CD4-positive, CD25-positive, alpha-beta regulatory T cell (primary cell): ENCODE measurements at places on chromosomes 1 and 21. TPM values are rescaled to one million over a fixed set of nuclear protein-coding genes. Genes with fewer than 3 reads are reported as not detected.

Gene SORT1
- total RNA-seq, result 0.86 TPM

Gene SERTAD4
- not detected for total RNA-seq

GRCh38 chr1:180898441-180899219 lies 14.1 kb upstream of the KIAA1614 start:
- no peak for DNase-seq

GRCh38 chr1:16262067-16262466 lies 25.1 kb upstream of the CPLANE2 start:
- no peak for DNase-seq

Gene C4BPA
- total RNA-seq, result not detected

DNA sequence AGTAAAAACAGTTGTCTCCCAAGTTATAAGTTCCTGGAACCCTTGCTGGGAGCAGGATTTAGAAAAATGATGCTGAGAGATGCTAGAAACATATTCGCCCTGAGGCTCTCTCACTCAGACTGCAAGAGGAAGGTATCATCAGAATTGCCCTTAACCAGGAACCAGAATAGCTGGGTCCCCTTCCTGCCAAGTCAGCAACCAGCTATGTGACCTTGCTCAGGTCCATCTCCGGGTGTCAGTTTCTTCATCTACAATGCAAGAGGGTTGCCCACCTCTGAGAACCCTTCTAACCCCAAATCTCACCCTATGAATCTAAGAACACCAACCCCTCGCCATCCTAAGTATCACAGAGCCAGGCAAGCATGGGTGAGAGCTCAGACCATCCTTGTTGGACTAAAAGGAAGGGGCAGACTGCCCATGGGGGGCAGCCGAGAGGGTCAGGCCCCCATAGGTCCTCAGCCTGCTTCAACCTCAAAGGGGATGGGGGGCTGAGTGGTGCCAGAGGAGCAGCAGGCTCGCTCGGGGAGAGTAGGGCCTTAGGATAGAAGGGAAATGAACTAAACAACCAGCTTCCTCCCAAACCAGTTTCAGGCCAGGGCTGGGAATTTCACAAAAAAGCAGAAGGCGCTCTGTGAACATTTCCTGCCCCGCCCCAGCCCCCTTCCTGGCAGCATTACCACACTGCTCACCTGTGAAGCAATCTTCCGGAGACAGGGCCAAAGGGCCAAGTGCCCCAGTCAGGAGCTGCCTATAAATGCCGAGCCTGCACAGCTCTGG lies 390 bp upstream of the S100A9 start:
- DNase-seq, result no peak

DNA sequence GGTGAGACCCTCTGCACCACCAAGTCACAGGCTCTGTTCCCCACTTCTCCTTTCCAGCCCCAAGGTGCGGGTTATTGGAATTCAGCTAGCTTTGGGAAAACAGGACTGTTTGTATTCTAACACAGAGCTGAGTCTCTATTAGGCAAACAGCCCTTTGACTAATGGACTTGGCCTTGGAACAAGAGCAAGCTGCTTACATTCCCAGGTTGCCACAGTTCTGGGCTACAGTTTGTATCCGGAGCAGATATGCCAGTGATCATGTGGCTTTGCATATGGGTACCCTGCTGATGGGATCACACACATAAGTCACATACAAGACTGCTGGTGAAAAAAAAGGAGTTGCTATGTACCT lies 110.5 kb upstream of the COA6 start:
- no peak for DNase-seq

GRCh38 chr1:72288886-72289285 lies 6.5 kb upstream of the NEGR1 start:
- DNase-seq, result no peak

GRCh38 chr1:227486559-227486958 lies 76.8 kb upstream of the ZNF678 start:
- no peak for DNase-seq

DNA sequence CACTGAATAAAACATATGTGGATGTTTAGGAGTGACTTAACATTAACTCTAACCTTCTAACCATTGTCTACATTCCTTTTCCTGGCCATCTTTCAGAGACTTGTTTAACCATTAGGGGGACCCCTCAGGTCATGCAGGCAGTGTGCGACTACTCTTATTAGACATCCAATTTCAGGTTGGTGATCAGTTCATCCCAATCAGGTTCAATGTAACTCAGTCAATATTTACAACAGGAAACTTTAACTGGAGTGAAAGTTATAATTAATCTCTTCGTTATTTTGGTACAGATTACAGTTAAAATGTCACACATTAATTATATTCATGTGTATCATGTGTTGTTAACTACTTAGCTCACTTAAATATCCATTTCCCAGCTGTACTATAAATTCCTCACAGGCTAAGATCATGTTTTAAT lies 68.8 kb upstream of the RGS1 start:
- DNase-seq, result no peak

Gene KRTAP20-4
- total RNA-seq, result not detected

Gene SERINC2
- not detected for total RNA-seq

GRCh38 chr1:152917794-152918193 lies 9.4 kb downstream of the IVL start:
- no peak for DNase-seq

GRCh38 chr1:115647919-115648650 lies 6.3 kb downstream of the VANGL1 start:
- DNase-seq, result no peak

Gene FOXO6
- total RNA-seq, result 0.91 TPM

DNA sequence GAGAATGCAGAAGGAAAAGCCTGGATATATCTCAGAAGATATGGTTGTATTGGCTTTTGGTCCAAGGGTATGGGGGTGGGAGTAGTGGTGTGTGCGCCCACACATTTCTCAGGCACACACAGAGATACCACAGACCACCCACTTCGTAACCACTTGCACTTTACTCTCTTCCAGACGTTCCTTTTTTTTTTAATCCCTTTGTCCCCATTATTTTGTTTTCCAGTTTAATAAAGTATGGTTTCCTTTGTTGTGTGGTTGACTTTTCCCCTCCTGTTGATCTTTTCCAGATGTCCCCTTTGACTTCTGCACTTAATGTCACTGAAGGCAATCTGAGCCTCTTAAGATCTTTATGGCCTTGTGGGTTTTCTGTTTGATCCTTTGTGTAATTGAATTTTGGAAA lies 10.5 kb upstream of the TARS2 start:
- DNase-seq, result no peak

- DNase-seq, result no peak
Observed at GRCh38 chr1:48743480-48743879, 33.2 kb downstream of the BEND5 start.

Gene SH3GLB1
- 62.1 TPM for total RNA-seq

Gene NR1I3
- not detected for total RNA-seq

Gene ALG14
- total RNA-seq, result 1.2 TPM

Gene KCNJ9
- not detected for total RNA-seq

GRCh38 chr1:99531578-99532275 lies 114.2 kb upstream of the PALMD start:
- no peak for DNase-seq

DNA sequence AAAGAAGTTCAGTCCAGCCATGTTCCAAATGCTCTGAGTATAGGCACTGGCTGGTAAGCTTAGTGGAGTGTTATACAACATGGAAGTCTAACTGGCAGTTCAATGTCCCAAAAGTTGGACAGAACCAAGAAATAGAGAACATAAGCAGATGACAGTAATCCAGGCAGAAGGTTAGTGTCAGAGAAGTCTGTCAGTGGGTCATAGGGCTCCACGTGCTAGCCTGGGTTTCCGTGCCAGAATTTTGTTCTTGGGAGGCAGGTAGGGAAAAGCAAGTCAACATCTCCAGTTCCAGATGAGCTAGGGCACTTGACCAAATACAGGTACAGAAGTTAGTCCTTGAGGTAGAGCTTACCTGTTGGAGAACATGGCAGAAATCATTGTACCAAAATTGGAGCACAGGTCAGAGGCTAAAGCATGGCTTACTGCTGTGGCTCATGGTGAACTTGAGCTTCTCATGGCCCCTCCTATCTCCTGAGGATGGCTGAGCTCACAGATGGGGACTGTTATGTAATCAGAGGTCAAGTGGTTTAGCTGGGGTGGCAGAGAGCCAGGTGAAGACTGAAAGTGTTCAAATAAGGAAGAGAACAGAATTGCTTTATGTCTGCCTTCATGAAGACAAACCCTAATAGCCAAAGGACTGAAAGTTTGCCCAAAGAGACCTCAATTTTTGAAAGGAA lies 170.8 kb downstream of the NFIA start:
- no peak for DNase-seq

DNA sequence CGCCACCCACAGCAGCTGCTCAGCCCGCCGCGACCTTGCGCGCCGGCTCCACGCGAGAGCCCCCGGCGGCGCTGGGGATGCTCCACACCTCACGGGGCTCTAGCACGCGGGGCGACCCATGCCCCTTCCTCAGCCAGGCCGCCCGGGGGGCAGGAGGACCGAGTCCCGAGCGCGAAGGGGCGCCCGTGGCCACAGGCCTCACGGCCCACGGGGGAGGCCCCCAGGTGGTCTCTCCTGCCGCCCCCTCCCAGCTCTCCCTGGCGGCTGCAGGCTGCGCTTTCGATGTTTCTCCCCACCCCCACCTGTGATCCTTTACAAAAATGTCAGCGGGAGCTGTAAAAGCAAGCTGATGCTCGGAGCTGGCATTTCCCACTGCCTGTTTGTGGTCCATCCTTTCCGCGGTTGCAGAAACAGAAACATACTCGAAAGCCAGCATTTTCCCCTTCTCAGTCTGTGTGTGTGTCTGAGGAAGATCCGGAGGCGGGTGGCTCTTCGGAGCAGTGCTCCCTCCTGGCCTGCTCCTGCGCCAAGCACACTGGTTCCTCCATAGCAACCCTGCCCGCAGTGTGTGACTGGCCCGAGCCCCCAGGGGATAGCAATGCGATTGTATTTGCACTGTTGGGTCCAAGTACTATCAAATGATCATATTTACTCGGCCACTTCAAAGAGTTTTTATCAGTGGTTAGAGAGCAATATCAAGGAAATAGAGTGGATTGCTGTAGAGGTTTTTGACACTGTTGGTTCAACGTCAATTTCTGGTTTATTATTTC lies 2.1 kb downstream of the KIF26B start:
- DNase-seq, result no peak

DNA sequence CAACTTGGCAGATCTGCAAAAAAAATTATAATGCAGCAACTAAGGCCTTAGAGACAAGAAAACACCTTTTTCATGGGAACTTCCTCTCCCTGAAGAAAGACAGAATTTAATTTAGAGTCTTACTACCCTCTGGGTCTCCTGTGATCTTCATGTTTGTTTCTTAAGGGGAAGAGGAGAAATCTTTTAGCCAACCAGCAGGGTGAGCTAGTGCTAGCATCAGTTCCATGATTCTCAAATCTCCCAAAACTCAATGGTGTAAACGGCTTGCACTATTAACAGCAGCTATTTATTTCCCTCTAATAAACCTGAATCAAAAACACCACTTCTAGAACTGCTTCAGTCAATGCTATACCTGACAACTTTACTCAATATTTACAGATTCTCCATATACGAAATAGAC lies 3.8 kb downstream of the ZNF644 start:
- DNase-seq, result peak; percentile 48
